ENCODE measurements at places on chromosomes 16 and 17. TPM values are rescaled to one million over a fixed set of nuclear protein-coding genes. Genes with fewer than 3 reads are reported as not detected.

The ZPBP2 gene
- total RNA-seq, result not detected

The C17orf78 gene
- total RNA-seq, result not detected

The CHD9 gene
- 69.5 TPM for total RNA-seq

The CTRB2 gene
- total RNA-seq, result 0.76 TPM

The CTF1 gene
- 1.9 TPM for total RNA-seq

The CCL5 gene
- 28.7 TPM for total RNA-seq

The RAB26 gene
- 12.3 TPM for total RNA-seq

The VTN gene
- 0.22 TPM for total RNA-seq

The CNTROB gene
- total RNA-seq, result 28.2 TPM

DNA sequence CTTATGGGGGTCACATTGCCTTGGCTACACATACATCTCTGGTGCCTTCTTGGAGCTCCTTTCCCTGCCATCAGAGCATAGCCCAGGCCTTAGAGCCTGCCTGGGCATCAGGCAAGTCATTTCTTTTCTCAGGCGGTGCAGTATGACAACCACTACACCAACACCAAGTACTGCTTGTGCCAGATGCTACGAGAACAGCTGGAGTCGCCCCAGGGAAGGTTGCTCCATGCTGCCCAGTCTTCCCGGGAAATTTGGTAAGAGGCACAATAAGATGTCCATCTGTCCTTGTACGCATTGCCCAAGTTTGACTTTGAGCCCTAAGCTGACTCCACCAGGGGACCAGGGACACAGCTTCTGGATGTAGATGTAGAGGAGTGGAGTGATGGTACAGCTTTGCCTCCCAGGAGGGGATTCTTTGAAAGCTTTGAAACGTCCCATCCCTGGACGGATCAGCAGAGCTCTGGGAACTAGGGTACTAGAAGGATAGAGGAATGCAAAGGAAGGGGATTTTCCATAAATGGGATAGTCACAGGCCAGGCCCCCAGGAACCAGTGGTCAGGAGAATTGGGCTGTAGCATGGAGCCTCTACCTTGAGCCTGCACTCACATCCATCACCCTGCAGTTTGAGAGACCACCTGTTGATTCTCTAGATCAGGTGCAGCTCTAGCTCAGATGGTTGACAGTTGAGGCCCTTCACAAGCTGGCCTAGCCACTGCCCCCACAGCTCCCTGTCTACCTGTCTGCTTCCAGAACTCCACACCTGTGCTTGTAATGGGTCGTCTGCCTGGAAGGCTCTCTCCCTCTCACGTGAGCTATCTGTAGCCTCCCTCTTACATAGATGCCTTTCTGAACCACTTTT is 11.0 kb upstream of the NFATC3 start:
- DNase-seq, result no peak

DNA sequence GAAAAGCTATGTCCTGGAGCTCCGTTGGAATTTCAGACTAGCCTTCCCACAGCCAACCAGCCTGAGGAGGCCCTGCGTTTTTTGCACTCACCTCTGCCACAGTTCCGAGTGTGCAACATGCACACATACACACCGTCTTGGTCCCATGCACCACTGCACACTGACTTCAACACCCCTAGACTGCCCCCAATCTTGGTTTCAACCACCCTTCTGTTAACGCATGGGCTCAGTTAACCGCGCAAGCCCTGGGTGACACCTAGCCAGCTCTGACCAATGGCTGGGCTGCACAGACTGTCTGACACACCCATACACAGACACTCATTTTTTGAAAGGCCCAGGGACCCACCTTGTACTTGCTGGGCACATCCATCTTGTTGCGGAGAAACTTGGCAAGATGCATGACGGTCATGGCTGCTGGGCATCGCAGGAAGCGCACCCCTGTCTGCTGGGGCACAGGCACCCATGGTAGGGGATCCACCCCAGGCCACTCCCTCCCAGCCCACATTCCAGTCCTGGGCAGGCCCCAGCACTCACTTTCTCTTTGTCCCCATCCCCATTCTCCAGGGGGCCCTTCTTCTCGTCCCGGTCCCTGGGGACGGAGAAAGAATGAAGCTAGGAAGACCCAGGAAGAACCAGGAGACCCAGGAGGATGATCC is 8.0 kb downstream of the CISD3 start:
- no peak for DNase-seq

DNA sequence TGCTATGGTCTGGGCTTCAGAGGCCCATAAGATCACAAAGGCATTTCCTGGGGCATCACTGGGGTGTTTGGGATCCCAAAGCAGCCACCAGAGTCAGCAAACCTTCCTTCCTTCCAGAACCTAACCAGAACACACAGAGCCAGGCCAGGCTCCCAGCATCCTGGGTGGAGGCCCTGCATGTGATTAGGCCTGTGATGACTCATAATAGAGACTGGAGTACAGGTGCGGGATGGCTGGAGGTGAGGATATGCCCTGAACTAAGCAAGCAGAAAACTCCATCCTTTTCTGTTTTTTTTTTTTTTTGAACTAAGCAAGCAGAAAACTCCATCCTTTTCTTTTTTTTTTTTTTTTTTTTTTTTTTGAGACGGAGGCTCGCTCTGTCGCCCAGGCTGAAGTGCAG is 17.7 kb upstream of the GFOD2 start:
- DNase-seq, result no peak

GRCh38 chr17:64170286-64170685 is 40.3 kb upstream of the ERN1 start:
- no peak for DNase-seq

DNA sequence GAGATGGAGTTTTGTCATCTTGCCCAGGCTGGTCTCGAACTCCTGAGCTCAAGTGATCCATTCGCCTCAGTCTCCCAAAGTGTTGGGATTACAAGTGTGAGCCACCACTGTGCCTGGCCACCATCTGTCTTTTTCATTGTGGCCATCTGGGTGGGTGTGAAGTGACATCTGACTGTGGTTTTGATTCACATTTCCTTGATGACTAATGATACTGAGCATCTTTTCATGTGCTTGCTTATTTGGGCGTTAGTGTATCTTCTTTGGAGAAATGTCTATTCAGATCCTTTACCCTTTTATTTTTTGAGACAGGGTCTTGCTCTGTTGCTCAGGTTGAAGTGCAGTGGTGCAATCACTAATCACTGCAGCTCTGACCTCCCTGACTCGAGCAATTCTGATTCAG is 53.9 kb upstream of the ERN1 start:
- DNase-seq, result no peak

GRCh38 chr17:14833201-14833785 is 431.8 kb downstream of the PMP22 start:
- DNase-seq, result no peak

DNA sequence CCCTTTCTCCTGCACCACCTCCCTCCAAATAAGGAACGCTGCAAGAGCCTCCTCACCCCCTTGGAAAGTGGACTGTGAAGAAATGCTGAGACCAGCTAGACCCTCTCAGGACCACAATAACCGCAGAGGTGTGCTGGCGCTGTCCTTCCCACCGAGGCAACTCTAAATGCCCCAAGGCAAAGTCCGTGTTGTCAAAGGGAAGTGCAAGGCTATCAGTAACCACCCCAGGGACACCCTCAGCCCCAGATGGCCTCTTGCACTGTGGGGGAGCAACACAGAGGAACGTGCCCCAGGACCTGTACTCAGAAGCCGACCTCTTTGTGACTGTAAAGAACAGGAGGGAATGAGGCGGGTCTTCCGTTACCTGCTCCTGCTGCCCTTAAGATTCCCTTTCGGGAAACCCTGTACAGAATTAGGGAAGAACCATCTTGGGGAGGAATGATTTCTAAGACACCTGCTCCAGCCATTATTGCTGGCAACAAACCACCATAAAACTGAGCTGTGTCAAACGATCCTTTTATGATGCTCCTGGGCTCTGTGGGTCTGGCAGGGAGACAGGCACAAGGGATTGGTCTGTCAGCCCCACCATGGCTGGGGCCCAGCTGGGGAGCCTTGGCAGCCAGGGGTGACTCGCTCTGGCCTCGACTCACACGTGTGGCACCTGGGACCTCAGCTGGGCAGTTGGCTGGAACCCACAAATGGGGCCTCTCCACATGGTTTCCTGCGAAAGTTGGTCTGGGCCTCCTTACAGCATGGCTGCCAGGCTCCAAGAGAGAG is 14.6 kb upstream of the MED9 start:
- DNase-seq, result no peak

DNA sequence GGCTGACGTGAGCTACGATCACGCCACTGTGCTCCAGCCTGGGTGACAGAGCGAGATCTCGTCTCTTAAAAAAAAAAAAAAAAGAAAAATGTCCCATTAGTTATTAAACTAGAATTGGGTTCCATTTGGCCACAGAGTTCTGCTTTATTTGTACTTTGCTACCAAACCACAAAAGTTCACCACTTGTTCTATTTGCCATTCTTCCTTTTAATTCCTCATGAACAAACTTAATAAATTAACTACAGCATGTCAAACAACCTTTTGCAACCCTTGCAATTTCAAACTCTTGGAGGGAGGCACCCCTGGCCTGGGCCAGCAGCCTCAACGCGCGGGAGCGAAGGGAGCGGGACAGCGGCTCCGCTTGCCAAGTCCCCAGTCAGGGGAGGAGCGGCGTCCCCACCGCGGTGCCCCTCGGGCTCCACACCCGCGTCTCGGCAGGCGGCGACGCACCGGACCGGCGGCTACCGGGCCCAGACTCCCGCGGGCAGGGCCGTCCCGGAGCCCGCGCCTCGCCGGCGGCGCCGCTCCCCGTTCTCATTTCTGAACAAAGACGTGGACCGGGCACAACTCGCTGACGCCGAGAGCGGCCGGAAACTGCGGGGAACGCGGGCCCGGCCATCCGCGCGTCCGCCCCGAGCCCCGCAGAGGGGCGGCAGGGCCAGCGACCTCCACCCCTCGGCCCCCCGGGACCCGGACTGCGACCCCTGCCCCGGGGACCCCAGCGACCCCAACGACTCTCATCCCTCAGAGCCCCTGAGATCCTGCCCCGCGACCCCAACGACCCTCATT is 775 bp downstream of the CYTH1 start:
- DNase-seq, result peak; percentile 43

DNA sequence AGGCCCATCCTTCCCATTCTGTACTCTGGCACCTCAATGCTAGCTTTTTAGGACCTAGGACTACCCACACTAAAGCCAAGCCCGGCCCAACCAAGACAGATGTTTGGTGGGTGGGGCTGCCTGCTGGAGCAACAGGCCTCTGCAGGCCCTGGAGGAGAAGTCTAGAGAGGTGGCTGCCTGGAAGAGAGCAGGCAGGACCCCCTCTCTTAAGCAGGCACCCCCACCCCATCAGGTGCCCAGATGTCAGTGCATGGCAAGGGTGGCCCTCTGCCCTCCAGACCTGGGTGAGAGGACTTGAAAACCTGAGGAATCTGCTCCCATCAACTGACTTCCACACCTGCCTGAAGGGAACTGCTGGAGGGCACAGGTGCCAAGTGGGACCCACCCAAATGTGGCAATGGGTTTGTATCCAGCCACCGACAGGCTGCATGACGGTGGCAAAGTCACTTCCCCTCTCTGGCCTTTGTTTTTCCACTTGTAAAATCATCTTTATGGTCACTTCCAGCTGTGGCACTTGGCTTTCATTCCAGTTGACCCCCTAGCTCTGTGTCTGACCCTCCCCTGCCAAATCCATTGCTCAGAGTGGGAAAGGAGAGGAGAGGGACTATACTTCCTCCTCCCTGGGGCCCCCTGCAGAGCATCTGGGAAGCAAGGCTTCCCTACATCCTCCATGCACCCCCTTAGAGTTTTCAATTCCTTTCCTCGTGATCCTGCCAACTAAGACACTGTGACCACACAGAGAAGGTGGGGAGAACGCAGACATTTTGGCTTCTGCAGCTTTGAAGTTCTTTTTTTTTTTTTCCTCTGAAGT is 1.7 kb upstream of the STAT5A start:
- DNase-seq, result no peak

GRCh38 chr16:17116595-17117322 is 354.0 kb downstream of the XYLT1 start:
- DNase-seq, result no peak

DNA sequence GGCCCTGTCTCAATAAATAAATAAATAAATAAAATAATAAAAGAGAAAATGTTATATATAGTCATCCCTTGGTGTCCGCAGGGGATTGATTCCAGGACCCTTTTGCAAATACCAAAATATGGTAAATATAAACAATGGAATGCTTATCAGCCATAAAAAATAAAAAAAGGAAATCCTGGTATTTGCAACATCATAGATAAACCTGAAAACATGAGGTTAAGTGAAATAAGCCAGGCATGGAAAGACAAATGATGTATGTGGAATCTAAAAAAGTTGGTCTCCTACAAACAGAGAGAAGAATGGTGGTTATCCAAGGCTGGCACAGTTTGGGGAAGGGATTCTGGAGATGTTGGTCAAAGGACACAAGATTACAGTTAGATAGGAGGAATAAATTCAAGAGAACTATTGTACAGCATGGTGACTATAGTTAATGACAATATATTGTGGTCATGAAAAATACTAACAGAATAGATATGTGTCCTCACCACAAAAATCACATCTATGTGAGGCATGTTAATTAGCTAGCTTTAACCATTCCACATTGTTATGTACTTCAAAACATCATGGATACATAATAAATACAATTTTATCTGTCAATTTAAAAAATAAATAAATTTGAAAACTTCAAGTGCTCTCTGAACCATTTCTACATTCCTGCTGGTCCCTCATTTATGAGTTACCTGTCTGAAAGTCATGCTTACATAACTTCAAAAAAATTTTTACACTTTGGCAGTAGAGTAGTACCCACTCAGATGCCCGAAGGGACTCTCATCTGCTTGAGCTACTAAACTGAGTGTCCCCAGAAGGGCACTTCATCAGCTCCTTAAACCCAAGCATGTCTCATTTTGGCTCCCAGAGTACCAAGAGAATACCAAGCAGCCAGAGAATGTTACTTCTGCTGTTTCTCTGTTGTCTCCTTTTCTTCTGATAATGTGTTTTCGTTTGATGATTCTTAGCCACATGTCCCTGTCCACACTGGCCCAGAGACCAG is 26.6 kb downstream of the N4BP1 start:
- DNase-seq, result no peak

DNA sequence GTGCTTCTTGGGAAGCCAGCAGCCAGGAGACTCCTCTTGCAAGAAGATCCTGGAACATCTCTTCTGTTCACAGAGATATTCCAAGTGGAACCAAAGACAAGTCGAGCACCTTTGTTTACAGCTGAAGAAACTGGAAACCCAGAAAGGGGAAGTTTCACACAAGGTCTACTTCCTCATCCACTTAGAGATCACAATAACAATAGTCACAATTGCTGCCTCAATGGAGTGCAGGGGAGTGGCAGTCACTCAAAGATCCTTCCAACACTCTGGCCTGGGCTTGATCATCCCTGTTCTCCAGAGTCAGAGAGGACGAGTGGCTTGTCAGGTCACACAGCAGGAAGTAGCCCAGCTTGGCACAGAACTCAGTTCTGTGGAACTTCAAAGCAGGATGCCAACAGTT is 46.9 kb upstream of the SIAH1 start:
- DNase-seq, result no peak

GRCh38 chr17:78922816-78923498 is 2.2 kb downstream of the TIMP2 start:
- DNase-seq, result no peak

Data from Calu3 (cell line).